Skin of body (tissue), 3 donors: ENCODE measurements at places on chromosomes 13 and 19. TPM values are rescaled to one million over a fixed set of nuclear protein-coding genes. Genes with fewer than 3 reads are reported as not detected.
A peak's percentile ranks its signal among the peaks of the same experiment; 100 is the strongest.

CGB2 gene
- total RNA-seq = not detected

PSG7 gene
- not detected for total RNA-seq

LAMP1 gene
- total RNA-seq = 73.3 TPM

TMPRSS9 gene
- 0.20 TPM for total RNA-seq

- DNase-seq = peak; percentile 41
These were observed 685 bp downstream of the TCF3 start for GRCh38 chr19:1651568-1652291.

GRCh38 chr13:32080328-32080744 is 48.8 kb downstream of the FRY start:
- DNase-seq = no peak

GRCh38 chr13:36764957-36765356 is 54.1 kb upstream of the RFXAP start:
- no peak for DNase-seq

GRCh38 chr13:106701771-106702341 is 133.9 kb upstream of the ARGLU1 start:
- peak; percentile 52 for DNase-seq

DNA sequence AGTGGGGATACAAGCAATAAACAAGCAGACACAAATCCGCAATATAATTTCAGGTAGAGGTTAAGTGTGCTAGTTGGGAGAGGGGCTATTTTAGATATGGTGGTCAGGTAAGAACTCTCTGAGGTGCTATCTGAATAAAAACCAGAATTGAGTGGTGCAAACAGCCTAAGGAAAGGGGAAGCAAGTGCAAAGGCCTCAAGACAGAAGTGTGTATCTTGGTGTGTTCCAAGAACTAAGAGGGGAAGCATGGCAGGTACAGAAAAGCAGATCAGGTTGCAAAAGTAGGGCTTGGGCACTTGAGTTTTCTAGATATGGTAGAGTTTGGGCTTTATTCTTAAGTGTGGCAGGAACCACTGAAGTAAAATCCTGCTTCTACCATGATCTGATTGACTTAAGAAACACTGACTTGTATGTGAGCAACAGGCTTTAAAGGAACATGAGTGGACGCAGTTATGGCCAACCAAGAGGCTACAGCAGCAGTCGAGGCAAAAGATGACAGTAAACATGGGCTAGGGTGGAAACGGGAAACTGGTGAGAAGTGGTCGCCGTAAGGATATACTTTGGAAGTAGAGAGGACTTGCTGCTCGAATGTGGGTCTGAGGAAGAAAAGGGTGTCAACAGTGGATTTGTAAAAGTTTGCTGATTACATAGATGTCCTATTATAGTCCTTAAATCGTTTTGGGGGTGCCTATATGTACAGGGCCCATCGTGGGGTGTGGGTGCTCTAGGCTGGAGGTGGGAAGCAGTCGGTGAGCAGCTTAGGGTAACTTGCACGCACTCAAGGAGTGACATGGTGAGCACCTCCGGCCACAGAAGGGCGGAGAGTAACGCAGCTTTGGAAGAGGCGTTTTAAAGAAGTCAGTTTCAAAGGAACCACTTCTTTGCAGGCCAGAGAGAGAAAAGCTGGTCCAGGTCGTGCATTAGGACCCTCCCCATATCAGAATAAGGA is 677 bp downstream of the TGDS start:
- no peak for DNase-seq

DNA sequence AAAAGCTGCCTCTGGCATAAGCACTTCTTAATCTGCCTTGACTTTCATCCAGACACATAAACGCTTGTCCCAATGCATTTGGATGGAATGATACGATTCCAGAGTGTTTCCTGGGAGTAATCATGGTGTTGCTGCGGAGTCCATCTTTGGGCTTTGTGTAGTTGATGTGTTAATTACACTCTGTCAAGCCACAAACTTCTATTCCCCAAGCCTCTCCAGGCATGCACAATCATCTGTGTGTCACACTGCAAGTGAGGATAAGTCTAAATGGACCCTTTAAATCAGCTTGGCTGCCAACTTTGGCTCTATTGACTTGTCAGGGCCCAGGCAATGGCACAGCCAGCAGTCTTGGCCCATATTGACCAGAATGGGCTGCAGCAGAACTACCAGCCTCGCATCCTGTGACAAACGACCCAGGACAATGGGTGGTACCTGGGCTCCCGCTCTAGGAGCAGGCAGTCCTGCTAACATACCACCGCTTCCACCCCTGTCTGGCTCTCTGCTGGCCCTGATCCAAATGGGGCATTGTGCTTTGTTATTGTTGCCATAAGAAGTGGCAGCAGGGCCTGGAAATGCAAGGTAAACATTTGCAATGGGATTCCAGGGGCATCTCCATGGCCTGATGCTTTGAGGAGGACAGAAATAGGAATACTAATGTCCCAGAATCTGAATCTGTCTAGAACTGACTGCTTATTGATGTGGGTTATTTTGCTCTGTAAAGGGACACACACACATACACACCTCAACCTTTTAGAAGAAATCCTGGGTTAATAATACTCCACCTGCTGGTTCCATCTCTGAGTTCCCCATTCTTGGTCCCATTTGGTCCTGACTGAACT is 127.2 kb downstream of the DNAJC15 start:
- DNase-seq = no peak

DNA sequence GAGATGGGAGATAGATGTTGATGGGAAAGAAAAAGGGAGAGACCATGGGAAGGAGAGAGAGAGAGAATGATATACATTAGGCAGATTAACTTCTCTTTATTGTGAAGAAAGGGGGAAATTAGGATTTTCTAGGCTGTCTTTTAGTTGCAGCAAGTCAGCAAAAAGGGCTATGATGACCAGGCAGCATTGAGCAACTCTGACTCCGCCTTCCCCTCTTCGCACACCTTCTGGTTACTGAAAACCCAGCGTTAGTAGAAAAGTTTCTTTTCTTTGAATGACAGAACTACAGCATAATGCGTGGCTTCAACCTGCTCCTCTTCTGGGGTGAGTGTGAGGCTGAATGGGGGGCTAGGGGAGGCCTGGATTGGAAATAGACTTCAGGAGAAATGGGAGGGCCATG is at the start of gene ADGRE1:
ADGRE1 (plus strand) TSS at position 264 of the 400 bp plus-strand sequence; CDS start at position 294, 30 bp downstream.
- no peak for DNase-seq

DNA sequence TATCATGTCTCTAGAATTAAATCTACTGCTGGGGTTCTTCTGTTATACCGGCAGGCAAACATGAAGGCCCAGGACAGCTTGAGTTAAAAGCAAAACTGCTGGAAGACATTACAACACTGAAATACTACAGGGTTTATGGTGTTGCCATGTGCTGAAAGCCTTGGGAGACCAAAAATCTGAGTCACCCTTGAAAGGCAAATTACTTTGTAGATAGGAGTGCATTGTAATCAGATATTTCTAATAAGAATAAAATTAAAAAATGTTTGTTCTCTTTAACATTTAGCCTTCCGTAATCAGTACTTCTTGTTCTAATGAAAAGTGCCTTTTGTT is 181.3 kb downstream of the PCDH9 start:
- DNase-seq = no peak

GRCh38 chr13:73776151-73776785 is 357.9 kb downstream of the KLF12 start:
- DNase-seq = no peak

DNA sequence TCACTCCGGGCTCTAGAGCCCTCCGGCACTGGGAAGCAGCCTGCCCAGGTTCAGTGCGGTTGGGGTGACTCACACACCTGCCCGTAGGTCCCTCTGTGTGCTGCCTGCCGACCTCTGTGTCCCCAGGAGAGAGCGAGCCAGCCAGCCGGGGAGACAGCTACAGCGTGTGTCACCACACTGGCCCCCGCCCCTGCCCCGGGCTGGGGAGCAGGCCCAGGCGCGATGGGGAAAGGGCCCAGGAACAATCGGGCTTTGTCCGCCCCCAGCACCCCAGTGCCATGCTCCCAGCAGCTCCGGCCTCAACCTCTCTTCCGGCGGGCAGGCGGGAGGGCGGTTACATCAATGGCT is at the start of gene KLK6:
KLK6 (minus strand) TSS at position 179 of the 348 bp plus-strand sequence. CDS start 1,487 bp downstream, outside the sequence.
- DNase-seq = no peak
